ENCODE measurements at places on chromosomes 4 and X.

DNA sequence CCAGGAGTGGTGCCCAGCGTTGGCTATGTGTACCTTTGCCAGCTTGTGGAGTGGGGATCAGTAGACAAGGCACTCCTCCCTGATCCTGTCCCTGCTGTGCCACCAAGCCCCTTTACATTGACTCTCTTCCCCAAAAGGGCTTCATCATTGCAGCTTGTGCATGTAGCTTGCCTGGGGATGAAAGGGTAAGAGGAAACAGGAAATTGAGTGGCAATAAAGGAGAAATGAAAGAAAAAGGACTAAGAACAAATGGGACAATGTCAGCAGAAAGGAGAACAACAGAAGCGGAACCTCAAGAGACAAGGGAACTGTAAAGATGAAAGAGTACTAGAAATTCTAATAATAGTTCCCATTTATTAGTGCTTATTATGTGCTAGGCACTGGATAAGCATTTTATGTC, 8.7 kb upstream of the IL13RA1 start:
- DNase-seq = no peak

GRCh38 chr4:162931286-162931685, 235.4 kb downstream of the NAF1 start:
- DNase-seq = no peak

- no peak for DNase-seq
These were observed 21.2 kb upstream of the IRAK1 start for GRCh38 chrX:154040863-154041262.

DNA sequence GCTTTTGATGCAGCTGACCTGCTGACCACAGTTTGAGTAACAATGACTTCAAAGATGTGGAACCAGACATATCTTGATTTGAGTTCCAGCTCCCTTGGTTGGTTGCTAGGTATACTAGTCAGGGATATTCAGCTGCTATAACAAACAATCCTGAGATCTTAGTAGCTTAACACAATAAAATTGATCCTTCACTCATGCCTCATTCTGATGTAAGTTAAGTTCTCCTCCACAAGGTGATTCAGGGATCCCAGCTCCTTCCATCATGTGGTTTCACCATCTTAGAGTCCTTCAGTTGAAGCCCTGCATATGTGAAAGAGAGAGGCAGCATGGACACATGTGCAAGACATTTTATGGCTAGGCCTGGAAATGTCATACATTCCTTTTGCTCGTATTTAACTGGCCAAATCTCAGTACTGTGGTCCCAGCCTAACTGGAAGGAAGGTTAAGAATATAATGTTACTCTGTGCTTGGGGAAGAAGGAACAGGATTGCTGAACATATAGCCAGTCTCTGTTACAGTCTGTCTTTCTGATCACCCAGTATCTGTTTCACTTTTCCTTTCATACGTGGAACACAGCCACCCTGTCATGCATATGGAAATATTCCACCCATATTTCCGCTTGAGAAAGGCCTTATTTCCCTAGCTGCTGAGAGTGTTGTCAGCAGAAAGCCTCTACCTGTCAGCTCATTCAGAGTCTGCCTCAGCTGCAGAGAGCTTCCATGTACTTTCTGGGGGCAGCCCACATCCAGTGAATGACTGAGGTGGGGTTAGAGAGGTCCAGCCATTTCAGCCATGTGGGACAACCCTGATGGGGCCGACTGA, 7.1 kb downstream of the SMIM9 start:
- DNase-seq = peak; percentile 27

GRCh38 chr4:70326052-70326451, 8.7 kb upstream of the CABS1 start:
- no peak for DNase-seq

DNA sequence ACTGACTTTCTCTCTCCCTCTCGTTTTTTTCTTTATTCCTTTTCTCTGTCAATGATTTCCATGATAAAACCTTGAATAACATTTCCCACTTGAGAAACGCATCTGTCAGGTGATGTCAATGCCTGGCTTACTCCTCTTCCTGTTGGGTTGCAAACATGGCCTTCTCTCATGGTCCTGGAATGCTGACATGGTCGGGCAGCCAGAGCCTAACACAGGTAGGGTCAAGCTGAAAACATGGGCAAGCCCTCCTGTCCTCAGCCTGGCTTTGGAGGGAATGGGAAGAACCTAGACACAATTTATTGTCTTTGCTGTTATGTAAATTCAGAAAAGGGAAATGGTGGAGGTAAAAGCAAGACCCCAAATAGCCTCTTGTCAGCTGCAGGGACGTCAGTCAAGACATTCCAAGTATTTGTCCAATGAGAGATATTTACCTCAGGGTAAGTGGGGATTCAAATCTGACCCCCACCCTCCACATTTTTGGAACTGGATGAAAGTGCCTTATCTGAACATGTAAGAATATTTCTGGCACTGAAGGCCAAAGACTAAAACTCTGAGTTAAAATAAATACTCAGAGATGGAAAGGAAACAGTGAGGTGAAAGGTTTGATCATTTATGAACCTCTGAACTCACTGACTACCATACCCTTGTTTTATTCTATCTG, 473.8 kb downstream of the SPRY1 start:
- no peak for DNase-seq

DNA sequence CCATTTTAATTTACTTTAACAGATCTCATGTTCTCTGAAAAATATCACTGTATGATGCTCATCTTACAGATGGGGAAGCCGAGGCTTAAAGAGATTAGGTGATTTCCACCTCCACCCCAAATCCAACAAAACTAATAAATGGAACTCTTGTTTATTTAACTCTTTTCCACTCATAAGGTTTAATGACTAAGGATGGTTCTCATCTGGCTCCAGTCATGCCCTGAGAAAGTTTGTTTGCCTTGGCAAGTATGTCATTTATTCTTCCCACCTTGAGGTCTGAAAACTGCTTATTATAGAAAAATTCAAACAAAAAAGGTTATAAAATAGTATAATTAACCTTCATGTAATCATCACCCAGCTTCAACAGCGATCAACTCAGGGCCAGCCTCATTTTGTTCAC, 56.3 kb downstream of the PPEF2 start:
- no peak for DNase-seq

DNA sequence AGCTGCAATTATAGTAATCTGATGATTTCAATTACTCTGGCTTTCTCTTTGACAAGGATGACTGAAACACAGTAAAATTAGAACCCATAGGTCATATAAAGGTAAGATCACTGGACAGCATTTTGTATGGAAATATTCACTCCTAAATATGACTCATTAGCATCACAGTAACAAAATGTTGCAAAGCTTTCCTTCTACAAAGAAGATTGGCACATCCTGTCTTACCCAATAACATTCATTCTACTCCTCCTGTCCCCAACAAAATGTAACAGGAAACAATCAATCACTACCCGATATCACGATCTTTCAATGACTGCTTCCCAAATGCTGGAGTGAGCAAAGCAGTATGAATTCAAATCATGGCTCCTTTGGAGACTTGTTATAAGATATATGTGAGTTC, 95.3 kb downstream of the FANCB start:
- DNase-seq = no peak

DNA sequence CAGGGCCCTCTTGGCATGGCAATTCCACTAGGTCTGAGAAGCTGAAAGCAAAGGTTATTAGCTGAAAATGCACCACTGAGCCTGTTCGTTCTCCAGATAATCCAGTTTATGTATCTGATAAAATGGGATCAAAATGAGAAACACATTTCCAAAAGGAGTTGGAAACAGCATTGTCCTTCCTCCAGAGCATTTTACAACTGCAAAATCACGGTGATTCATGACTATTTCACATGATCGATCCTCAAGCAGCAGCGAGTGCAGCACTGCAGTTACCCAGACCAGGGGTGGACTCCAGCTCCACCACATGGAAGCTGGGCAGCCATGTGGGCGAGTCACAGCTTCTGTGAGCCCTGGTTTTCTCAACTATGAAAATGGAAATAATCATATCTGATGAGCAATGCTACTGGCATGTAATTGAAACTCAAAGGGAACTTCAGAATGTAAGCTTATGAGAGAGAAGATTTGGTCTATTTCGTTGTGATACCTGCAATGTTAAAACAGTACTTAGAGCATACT, 78.7 kb upstream of the MSX1 start:
- no peak for DNase-seq

GRCh38 chrX:19613645-19614323, 98.5 kb upstream of the MAP3K15 start:
- no peak for DNase-seq

DNA sequence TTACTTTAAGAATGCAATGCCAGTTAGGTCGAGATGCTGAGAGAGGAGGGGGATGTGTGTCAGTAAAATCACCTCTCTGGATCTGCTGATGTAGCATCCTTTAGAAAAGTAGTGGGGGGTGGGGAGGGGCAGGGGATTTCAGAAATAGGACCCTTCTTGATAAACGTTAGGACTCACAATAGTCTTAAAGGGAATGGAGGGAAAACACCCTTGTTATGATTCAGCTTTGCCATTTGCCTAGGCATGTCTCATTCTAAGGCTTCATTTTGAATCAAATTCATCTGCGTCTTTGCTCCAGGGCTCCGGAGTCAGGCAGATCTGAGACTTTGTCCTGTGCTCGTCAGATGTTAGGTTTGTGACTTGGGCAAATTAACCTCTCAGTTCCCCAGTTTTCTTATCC, 879 bp downstream of the SH2D1A start:
- no peak for DNase-seq

GRCh38 chrX:106899276-106899675, 3.9 kb downstream of the RIPPLY1 start:
- DNase-seq = no peak

DNA sequence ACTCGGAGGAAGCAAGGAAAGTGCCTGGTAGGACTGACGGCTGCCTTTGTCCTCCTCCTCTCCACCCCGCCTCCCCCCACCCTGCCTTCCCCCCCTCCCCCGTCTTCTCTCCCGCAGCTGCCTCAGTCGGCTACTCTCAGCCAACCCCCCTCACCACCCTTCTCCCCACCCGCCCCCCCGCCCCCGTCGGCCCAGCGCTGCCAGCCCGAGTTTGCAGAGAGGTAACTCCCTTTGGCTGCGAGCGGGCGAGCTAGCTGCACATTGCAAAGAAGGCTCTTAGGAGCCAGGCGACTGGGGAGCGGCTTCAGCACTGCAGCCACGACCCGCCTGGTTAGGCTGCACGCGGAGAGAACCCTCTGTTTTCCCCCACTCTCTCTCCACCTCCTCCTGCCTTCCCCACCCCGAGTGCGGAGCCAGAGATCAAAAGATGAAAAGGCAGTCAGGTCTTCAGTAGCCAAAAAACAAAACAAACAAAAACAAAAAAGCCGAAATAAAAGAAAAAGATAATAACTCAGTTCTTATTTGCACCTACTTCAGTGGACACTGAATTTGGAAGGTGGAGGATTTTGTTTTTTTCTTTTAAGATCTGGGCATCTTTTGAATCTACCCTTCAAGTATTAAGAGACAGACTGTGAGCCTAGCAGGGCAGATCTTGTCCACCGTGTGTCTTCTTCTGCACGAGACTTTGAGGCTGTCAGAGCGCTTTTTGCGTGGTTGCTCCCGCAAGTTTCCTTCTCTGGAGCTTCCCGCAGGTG, 637 bp downstream of the AR start:
- DNase-seq = no peak

DNA sequence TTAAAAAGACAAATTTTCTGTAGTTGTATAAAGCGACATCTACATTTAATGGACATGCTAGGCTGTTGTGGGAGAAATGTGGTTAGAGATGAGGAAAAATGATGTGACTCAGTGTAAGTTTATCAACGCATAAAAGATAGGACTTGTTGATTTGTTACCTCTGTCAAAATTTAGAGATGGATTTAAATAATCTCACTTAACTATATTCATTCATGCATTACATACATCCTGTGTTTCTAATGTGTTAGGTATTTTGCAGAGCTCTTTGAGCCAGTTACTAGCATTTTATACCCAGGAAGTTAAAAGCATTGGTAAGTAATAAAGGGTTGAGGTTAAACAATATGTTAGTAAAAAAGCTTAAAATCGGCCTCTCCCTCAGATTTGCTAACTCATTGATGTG, 34.3 kb downstream of the METAP1 start:
- DNase-seq = no peak

DNA sequence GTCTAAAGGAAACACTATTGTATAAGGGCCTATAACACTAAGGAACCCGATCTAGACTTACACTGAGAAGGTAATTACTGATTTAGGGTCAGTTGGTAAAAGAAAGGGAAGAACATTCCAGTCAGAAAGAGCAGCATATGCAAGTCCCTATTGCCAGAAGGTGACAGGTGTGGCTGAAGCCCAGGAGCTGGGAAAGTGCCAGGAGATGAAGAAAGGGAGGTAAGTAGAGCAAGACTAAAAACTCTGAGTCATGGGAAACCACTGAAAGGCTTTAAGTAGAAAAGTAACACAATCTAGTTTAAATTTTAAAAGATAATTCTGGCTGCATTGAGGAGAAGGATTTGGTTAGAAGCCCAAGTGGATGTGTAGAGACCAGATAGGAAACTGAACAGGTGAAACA, 77.7 kb upstream of the INTU start:
- DNase-seq = no peak

DNA sequence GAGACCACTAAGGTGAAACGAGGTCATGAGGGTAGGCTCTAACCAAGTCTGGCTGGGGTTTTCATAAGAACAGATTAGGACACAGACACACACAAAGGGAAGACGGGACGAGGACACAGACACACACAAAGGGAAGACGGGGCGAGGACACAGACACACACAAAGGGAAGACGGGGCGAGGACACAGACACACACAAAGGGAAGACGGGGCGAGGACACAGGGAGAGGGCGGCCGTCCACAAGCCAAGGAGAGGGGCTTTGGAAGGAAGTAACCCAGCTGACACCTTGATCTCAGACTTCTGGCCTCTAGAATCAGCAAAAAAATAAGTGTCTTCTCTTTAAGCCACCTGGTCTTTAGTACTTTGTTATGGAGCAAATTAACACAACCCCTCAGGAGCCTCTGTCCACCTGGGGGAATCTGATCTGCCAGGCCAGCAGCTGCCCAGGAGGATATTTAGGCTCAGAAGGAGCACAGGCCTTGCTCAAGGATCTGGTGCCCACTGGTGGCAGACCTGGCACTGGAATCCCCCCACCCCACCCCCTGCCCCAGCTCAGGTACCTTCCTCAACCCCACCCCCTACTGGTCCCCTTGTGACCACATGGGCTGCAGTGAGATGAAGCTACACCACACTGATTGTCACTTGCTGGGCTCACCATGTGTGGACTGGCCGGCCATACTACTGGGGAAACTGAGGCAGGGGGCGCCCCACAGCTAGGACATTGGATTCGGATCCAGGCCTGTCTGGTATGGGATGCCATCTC, 2.8 kb downstream of the ABLIM2 start:
- no peak for DNase-seq

DNA sequence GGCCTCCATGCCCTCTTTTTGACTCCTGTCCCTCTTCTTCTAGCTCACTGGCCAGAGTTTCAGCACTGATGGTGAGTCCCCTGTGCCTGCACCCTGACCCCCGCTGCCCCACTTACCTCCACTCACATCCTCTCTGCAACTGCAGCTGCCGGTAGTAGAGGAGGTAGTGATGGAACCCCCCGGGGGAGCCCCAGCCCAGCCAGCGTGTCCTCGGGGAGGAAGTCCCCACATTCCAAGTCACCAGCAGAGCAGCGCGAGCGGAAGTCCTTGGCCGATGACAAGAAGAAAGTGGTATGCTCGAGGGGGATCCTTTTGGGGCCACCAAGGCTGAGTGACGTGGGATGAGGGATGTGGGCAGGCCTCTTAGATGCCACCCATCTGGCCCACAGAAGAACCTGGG, 5.8 kb downstream of the ARAF start:
- no peak for DNase-seq

Data from CD4-positive, alpha-beta T cell treated with Interleukin-10 for 1 hour (primary cell).